ENCODE measurements at places on chromosomes 5 and 9. TPM values are rescaled to one million over a fixed set of nuclear protein-coding genes. Genes with fewer than 3 reads are reported as not detected.

GRCh38 chr9:95626885-95627558 is 110.3 kb upstream of the PTCH1 start:
- peak; percentile 38 for DNase-seq

Gene GPR151
- not detected for total RNA-seq

Gene C5orf58
- total RNA-seq: not detected

Gene PCDHA9
- total RNA-seq: not detected

DNA sequence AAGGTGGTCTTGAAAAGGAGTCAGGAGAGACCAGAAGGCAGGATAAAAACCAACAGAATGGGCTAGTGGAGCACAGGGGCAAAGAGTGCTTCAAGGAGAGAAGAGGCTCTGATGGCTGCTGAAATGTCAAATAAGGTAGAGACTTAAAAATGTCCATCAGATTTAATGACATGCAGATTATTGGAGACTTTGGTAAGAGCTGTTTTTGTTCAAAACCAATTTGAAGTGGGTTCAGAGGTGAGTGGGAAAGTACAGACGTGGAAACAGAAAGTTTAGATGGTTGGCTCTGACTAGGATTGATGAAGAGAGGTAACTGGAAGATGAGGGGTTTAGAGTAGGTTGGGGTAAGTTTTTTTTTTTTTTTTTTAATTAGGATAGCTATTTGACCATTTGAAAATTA is 14.1 kb downstream of the SLC25A46 start:
- DNase-seq: no peak

Gene ARSI
- total RNA-seq: not detected

Gene SPOCK1
- total RNA-seq: not detected

GRCh38 chr5:104643320-104643719 is 1080.7 kb upstream of the NUDT12 start:
- no peak for DNase-seq

- DNase-seq: no peak
Observed at GRCh38 chr5:160029540-160030139, 20.7 kb downstream of the TTC1 start.

- no peak for DNase-seq
Observed at GRCh38 chr5:1732238-1732941, 67.2 kb downstream of the MRPL36 start.

- DNase-seq: no peak
Observed at GRCh38 chr5:59591162-59591561, 302.4 kb downstream of the PDE4D start.

DNA sequence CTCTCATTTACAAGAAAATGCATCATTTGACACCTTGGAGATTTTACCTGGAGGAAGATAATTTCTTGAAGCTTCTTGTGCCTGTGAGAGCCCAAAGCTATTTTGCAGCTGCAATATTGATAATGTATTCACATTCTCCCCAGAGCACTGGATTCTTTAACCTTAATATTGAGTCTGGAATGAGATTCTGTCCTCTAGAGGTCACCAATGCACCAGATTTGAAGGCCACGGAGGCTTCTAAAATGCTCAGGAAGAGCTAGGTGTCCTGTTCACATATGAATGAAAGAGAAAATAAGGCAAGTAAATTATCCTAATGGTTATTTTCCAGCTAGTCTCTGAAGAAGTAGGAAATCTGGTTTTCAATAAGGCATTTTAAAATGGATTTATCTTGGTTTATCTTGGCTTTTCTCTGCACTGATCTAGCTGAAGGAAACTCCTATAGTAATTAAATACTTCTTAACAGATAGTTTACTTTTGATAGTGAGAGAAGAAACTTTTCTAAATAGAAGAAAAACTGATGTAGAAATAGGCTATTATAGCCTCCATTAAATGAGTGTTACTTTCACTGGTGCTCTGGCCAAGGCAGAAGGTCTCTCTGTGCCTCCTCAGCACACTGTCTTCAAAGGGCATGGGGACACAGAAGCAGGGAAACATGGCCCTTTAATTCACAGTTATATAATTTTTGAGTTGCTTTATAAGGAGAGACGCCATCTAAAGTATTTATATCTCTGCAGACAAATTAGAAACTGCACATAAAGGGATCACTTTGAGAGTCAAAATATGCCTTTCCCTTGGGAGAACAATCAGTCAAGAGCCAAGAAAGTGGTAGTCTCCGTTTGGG is 297.0 kb upstream of the ACTBL2 start:
- peak; percentile 25 for DNase-seq

- DNase-seq: no peak
Observed at GRCh38 chr5:74294231-74294705, 346.3 kb downstream of the ENC1 start.

GRCh38 chr9:79266986-79267385 is 304.8 kb upstream of the TLE4 start:
- no peak for DNase-seq

GRCh38 chr5:109907189-109907588 is 217.5 kb downstream of the MAN2A1 start:
- no peak for DNase-seq

Gene REEP2
- total RNA-seq: 11.5 TPM

DNA sequence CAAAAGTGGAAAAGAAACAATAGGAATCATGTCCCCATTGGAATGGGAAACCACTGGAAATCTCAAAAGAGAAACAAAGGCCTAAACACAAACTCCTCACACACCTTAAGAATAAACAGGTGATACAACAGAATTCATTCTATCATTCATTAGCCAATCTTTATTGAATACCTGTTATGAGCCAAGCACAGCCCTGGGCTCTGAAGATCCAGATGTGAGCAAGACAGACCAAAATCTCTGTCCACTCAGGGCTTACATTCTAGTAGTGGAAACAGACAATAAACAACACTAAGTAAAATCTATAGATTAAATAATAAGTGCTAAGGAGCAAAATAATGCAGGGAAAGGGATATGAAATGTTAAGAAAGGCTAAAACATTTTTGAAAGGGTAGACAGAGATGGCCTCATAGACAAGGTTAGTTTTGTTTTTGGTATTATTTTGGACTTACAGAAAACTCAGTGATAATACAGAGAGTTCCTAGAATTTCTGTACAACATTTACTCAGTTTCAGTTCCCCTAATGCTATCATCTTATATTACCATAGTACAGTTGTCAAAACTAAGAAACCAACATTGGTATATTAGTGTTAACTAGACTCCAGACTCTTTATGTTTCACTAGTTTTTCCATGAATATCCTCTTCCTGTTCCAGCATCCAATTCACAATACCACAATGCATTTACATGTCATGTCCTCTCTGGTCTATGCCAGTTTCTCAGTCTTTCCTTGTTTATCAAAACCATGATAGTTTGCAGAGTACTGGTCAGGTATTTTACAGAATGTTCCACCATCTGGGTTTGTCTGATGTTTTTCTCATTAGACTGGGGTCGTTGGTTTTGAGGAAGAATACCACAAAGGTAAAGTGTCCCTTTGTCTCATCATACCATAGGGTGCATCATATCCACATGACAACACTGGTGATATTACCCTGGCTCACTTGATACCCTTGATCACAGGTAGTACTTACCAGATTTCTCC is 103.7 kb downstream of the SIL1 start:
- no peak for DNase-seq

DNA sequence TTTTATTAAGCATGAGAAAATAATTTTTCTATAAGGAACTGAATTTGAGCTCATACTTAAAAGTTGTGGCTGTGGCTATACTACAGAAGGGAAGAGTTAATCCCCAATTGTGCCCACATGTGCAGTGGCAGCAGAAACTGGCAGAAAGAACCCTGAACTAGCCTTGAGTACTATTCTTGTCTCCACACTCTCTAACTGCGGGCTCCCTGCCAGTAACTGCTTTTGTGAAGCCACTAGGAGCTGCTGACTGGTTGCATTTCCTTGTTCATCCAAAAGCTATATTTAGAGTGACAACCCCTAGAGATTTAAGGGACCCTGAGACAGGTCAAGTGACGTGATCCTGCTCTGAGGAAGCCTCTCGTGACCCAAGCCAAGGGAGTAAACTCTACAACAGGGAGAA is 238.6 kb downstream of the ELAVL2 start:
- DNase-seq: no peak

Gene VPS13A
- 29.7 TPM for total RNA-seq

DNA sequence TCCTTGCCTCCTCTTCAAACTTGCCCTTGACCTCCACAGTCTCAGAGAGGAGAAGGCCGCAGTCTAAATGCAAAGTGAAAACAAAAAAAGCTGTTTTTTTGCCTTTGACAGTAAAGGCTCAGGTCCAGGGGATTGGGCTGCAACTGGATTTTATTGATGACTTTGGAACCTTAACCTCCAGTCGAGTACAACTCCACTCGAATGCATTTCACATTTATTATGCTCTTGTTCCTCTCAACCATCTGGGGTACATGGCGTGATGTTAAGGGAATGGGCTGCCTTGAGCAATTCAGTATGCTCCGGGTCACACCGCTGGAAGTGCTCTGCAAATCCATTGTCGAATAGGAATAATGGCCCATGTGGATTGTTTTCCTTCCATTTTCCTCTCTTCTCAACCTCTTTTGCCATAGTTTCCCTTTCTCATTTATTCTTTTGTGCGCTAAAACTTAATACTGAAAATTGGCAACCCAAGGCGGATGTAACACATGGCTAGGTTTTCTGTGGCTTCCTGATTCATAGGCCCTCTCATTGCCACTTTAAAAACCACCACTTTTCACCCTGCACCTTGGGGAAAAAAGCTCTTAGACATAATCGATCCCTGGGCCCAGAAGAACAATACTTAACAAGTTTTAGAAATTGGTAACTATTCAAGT is 34.3 kb downstream of the ITK start:
- peak; percentile 53 for DNase-seq

GRCh38 chr5:7802855-7803254 is 48.1 kb downstream of the CFAP90 start:
- no peak for DNase-seq

- DNase-seq: no peak
Observed at GRCh38 chr9:74846766-74847165, 41.0 kb downstream of the TRPM6 start.

GRCh38 chr9:138102246-138103051 is 224.9 kb downstream of the CACNA1B start:
- no peak for DNase-seq

Gene ZNG1F
- 8.2 TPM for total RNA-seq

DNA sequence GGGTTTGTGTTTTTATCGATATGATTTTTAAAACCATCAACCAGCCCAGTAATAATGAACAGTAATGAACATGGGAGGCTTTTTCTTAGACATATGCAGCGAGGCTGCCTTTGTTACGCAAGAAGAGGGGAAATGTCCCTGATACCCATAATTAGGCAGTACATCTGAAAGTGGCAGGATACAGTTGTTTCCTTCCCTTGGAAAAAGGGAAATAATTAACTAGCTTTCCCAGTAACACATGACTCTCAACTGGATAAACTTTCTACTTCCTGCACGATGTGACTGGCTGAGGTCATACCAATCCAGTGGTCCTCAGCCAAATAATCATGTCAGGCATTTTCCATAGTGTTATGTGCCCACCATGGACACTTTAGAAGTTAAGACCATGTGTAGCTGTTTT is 431.6 kb upstream of the C9orf72 start:
- no peak for DNase-seq

DNA sequence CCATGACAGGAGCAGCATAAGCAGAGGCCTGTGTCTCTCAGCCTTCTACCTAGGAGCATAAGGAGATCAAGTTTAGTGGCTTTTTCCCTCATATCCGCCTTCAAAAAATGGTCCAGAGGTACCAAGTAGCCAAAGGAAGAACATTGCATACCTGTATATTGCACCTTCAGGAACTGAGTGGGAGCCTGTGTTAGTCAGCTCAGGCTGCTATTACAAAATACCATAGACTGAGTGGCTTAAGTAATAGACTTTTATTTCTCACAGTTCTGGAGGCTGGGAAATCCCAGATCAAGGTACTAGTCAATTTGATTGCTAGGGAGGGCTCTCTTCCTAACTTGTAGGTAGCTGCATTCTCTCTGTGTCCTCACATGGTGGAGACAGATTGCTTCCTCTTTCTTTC is 597.4 kb upstream of the PTGER4 start:
- DNase-seq: no peak

- peak; percentile 47 for DNase-seq
Observed at GRCh38 chr5:171984748-171985419, 21.6 kb downstream of the FBXW11 start.

DNA sequence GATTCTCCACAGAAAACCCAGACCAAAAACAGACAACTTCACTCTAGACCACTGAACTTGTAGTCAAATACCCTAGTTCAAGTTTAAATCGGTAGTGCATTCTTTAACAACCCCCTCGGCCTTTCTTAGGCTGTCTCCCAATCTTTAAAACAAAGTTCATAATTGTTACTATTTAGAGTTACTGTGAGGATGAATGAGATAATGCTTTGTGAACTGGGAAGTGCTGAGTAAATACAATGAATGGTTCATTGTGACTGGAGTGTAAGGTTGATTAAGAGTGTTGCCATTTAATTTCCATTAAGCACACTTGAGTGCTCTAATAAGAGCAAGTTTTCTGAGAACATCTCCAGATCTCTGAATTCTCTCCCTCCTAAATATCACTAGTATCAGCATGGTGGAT is 228.8 kb upstream of the PIK3R1 start:
- no peak for DNase-seq

Gene FOXD4L6
- total RNA-seq: not detected

GRCh38 chr5:106152569-106152968 is 1518.2 kb downstream of the EFNA5 start:
- no peak for DNase-seq

DNA sequence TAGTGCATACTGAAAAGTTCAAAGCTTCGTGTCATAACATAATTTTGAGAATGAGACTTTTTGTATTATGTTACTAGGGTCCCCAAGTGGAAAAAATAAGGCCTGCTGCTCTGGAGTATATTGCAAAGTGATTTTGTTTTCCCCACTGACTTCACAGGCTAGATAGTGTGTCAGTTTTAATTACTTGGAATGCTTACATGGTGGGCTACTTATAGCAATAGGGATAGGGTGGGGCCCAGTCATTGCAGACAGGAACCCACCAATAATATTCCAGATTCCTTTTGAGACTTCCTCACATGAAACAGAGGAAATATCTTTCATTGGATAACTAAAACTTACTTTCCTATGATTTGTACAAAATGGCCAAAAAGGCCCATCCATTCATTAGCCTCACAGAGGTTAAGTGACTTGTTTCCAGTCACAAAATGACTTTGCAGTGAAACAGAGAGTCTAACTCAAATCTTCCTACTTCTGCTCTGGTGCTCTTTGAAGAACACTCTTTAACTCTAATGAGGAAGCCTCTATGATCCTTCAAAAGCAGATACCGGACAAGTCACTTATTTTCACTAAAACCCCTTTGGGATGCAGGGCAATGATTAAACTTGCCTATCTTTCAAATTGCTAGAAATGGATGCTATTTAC is 16.2 kb upstream of the MEF2C start:
- DNase-seq: no peak

- DNase-seq: no peak
Observed at GRCh38 chr9:18036422-18037187, 437.3 kb upstream of the ADAMTSL1 start.

Data from activated T-cell treated with anti-CD3 and anti-CD28 coated beads, Interleukin-2, amount 50 U/mL, for 72 hours (primary cell).